NCI-H1417 treated with DMSO at 0.1 percent for 48 hours (cell line): ENCODE measurements at places on chromosomes 12 and 14.

DNA sequence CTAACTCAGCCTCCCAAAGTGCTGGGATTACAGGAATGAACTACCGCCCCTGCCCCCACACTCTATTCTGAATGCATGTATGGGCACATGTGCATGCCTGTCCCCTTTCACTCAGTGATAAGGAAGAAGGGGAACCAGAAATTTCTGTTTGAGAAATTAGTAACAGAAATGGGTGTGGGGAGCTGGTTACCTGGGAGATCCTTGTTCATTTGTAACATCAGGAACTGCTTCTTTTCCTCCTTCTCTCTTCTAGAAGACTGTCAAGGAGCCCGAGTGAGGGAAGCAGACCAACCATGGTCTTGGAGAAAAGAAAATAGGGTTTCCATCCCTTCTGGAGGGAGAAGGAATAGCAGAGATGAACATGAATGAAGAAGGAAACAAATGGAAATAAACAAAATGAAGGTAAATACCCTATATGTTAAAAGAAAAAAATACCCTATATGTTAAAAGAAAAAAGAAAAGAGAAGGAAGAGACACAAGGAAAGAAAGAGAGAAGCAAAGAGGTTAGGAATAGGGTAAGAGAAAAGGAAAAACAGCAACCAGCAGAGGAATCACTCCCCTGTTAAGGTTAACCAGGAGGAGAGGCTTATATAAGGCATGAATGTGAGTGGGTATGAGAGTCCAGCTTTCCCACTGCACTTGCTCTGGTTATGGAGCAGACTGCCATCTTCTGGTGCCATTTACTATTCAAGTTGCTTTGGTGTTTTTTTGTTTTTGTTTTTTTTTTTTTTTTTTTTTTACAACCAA is 3.3 kb downstream of the PPP1R3E start:
- DNase-seq: no peak

DNA sequence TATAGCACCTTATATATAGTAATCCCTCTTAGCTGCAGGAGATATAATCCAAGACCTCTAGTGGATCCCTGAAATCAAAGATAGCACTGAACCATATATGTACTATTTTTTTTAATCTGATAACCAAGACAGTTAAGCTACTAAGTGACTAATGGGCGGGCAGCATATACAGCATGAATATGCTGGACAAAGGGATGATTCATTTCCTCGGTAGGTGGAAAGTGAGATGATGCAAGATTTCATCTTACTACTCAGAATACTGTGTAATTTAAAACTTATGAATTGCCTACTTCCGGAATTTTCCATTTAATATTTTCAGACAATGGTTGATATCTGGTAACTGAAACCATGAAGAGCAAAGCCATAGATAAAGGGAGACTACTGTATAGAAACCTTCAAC is 36.2 kb downstream of the PRMT8 start:
- no peak for DNase-seq

DNA sequence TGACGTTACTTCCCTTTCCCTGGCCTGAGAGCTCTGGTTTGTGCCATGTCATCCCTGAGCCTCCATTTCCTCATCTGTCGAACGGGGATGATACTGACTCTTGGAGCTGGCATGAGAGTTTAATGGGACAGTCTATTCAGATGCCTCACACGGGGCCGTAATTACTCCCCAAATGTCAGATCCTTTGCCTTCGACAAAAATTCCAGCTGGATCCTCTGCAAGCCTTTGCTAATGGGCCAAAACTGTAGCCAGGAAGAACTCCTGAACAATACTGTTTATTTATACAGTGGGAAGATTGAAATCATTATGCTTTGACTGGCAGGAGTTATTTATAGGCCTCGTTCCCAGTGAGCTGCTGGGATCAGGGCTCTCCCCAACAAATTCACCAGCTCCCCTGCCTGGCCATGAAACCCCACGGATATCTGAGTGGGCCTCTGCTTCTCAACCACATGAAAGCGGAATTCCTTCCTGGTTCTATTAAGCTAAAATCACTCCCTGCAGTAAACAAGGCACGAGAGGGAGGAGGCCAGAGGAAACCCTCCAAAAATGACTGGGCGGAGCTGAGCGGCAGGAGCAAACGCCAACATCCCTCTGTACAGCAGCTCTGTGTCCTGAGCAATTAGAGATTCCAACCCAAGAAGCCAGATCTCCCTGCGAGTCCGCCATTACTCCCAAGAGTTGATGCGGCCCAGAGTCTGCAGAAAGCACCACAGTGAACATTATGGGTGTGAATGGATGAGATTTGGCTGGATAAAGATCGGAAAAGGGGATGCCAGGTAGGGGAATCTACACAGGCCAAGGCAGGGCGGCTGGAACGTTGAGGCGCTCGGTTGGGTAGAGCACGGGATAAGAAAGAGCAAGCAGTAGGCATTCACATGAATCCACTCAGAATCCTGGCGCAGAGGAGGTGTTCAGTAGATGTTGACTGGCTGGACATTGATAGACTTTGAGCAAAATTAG is 326.1 kb downstream of the BCL11B start:
- no peak for DNase-seq

DNA sequence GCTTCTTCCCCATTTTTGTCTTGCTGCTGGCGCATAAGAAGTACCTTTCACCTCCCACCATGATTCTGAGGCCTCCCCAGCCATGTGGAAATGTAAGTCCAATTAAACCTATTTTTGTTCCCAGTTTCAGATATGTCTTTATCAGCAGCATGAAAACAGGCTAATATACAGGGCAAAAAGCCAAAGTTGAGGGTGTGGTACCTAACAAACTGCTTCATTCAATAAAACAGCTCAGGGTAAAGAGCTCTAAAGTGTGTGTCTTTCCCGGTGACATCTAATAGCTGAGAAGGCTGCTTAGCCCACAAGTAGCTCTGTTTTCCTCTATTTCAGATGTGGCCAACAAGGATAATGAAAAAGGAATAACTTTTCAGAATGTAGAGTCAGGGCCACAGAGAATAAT is 76.7 kb upstream of the SLC8A3 start:
- DNase-seq: no peak

- DNase-seq: no peak
Observed at GRCh38 chr12:108315486-108316105, 23.5 kb downstream of the CMKLR1 start.
